ENCODE measurements at places on chromosomes 6 and 20.
A peak's percentile ranks its signal among the peaks of the same experiment; 100 is the strongest.

DNA sequence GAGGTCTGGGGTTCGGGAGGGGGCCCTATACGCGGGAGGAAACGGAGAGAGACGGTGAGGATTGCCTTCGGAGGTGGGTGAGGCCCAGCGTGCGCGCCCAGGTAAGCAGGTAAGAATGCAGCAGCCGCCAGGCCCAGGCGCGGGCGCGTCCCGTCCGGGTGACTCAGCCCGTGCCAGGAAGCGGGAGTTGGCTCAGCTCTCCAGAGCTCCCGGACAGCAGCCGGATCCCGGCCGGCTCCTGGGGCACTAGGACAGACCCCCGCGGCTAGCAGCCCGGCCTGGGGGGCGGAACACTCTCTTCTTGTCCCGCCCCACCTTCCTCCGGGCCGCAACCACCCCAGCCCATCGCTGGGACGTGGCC, 1.5 kb upstream of the MDFI start:
- DNase-seq = no peak

DNA sequence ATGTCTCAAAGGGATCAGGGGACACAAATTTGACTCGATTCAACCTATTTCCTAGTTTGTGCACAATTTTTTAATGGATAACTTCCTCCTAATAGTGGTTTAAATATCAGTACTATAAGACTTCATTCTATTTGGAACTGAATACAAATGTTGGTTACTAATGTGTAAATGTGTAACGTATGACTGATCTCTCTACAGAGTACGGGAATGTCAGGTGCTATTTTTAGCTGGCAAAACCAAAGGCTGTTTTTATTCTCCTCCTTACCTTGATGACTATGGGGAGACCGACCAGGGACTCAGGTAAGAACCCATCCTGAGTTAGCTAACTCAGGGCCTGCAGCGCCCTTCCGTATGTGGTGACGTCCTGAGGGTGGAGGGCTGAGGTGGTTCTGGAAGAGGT, 33.0 kb downstream of the PRPH2 start:
- DNase-seq = no peak

DNA sequence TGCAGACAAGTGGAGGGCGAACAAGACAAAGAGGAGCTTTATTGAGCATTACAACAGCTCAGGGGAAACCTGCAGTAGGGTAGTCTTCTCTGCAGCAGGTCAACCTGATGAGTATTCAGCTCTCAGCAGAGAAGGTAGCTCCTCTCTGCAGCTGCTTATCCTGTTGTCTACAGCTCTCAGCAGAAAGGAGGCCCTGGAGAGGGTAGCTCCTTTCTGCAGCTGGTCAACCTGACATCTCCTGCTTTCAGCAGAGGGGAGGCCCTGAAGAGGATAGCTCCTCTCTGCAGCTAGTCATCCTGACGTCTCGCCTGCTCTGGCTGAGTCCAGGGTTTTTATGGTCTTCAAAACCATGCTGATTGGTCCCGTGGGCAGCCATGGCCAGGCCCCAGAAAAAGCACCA, 113.6 kb downstream of the CD24 start:
- DNase-seq = no peak

GRCh38 chr20:528923-529604, 14.5 kb downstream of the CSNK2A1 start:
- no peak for DNase-seq

GRCh38 chr6:38039502-38039901, 220.0 kb downstream of the ZFAND3 start:
- no peak for DNase-seq

DNA sequence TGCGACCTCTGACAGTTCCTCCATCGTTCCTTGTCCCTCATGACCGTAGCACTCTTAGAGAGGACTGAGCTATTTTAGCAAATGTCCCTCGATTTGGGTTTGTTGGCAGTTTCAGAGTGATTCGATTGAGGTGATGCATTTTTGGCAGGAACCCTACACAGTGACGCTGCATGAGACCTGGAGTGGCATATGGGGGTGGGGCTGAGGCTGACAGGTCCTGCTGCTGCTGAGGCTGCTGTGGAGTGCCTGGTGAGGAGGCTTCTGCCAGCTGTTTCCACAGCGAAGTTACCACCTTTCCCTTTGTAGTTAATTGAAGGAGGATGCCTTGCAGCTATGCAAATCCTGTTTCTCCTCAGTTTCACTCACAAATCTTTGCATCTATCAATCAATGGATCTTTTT, 19.8 kb downstream of the PXDC1 start:
- DNase-seq = no peak

- DNase-seq = no peak
Observed at GRCh38 chr6:135145063-135145800, 35.9 kb upstream of the MYB start.

- no peak for DNase-seq
Observed at GRCh38 chr20:45008521-45009049, 42.3 kb downstream of the STK4 start.

GRCh38 chr6:16355238-16355637, 116.9 kb downstream of the GMPR start:
- no peak for DNase-seq

DNA sequence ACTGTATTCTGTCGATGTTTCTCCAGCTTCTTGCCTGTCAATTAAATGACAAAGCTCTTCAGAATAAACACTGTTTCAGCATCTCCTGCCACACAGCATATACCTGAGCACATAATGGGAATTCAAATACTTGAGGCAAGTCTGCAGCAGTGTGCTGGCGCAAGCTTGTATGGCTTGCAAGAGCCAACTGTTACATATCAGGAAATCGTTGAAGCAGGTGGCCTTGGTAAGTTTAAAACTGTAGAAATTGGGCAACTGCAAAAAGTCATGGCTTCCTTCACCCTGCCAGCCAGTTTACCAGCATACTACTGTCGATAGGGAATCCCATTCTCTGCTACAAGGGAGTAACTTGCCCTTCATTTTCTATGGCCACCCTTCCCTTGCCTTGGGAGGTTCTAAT, 23.0 kb downstream of the CPNE1 start:
- no peak for DNase-seq

- DNase-seq = no peak
Observed at GRCh38 chr6:162395181-162395580, 332.4 kb downstream of the PRKN start.

DNA sequence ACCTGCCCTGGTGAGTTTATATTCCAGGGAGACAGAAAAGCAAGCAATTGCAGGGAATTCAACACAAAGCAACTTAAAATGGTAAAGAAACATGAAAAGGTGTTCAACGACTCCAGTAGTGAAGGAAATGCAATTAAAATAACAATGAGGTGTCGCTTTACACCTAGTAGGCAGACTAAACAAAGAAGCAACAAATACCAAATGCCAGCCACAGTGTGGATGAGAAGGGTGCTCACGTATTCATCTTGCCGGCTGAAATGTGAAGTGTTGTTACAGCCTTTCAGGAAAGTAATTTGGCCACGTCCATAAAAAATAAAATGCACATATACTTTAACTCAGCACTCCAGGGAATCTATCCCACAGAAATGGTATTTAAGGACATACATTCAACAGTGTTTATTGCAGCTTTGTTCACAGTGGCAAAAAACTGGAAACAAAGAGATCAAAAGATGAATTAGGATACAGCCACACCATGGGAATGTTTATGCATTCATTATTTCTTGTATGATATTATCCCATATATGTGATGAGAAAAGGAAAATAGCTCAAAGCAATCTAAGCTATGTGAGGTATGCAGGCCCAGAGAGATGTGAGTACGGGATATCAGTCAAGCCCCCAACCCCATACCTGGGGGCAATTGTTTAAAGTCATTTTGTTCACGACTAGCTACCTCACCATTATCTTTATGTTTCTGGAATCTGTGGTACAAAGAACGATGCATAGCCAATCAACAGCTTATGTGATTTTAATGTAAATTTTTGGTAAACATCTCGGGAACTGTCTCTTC, 266.0 kb upstream of the SOX4 start:
- DNase-seq = no peak

DNA sequence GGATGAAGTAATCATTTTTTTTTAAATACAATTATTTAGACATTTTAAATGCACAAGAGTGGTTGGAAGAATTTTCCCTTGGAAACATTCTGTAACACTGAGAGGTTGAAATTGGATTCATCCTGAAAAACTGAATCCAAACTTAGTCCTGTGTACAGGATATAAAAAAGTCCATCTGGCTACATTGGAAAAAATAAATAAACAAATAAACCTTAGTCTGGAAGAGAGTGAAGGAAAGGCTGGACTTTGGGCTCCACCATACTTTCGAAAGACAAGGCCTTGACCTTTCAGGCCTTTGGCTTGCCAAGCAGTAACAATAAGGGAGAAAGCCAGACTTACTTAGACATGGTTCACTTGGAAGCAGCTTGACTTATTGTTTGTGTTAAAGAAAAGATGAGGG, 664.3 kb downstream of the TENT5A start:
- no peak for DNase-seq

- DNase-seq = no peak
Observed at GRCh38 chr6:5996714-5997419, 9.9 kb downstream of the NRN1 start.

DNA sequence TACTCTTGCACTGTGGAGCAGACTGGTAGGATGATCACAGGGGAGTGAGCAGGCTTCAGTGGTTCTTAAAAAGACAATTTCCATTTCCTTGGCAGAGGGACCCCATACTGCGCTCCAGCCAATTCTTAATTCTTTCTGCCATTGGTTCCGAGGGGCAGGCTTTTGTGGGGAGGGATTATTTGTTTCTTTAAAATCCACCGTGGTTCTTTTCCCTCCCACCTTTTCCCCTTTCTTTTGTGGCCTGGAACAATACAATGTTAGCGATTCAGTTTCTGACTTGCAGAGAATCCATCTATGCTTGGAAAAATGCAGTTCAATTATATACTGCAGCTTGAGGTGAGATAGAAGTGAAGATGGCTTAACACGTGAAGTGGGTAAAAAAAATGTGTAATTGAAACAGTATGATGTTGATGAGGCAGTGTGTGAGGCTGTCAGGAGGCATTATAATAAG, 379.0 kb upstream of the FLRT3 start:
- no peak for DNase-seq

- no peak for DNase-seq
Observed at GRCh38 chr20:21574443-21574842, 60.6 kb upstream of the NKX2-2 start.

- DNase-seq = no peak
Observed at GRCh38 chr20:24469116-24469893, at the start of gene SYNDIG1. Gene SYNDIG1 (plus strand): TSS chr20:24469629. CDS start chr20:24543098, 73,469 bp downstream.

GRCh38 chr6:145836772-145837171, 22.2 kb upstream of the FBXO30 start:
- DNase-seq = no peak

- DNase-seq = no peak
Observed at GRCh38 chr6:7390226-7390878, 744 bp downstream of the RIOK1 start.

GRCh38 chr6:7880718-7881107, 29.9 kb downstream of the TXNDC5 start:
- no peak for DNase-seq

DNA sequence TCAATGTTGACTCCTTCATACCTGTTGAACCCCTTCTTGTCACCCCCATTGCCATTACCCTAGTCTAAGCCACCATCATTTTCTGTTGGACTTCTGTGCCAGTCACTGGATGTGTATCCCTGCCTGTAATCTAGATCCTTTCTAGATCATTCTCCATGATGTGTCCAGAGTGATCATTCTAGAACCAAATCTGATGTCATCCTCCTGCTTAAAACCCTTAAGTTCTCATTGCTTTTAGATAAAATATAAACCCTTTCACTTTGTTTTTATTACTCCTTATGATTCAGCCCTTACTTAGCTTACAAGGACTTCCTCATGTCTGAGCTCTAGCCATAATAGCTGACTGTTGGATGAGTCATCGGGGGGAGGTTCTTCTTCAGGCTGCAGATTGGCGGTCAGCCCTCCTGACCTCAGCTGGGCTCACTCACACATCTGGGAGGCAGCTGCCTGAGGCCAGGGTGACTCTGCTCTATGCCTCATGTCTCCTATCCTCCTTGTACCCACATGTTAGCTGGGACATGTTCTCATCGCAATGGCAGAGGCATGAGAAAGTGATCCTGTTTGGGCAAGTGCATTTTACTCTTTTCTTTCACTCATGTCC, 287.6 kb downstream of the ESR1 start:
- DNase-seq = no peak

- DNase-seq = no peak
Observed at GRCh38 chr6:7087491-7087979, 20.2 kb upstream of the RREB1 start.

- DNase-seq = no peak
Observed at GRCh38 chr20:37956107-37956585, 53.2 kb downstream of the VSTM2L start.

DNA sequence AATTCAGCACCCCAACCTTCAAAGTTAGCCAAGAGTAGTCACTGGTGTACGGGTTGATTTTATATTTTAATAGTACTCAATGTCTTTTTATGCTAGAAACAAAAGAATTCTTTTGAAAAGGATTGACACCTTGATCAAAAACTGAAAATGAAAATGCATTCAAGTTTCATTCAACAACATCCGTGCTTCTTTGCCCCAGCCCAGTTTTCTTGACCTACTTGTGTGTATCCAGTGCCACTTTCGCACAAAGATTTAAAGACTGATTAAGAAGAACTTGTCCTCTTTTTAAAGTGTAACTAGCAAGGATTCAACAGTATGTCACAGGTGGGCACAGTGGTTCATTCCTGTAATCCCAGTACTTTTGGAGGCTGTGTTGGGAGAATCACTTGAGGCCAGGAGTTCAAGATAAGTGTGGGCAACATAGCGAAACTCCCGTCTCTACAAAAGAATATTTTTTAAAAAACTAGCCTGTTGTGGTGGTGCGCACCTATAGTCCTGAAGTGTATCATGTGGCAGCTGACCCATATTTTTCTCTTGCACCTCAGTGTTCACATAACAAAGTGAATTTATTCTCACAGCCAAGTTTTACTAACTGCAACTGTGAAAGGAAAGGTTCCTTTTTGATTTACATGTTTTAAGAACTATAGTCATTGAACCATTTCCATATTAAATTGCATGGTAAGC, 22.7 kb upstream of the CD2AP start:
- no peak for DNase-seq

DNA sequence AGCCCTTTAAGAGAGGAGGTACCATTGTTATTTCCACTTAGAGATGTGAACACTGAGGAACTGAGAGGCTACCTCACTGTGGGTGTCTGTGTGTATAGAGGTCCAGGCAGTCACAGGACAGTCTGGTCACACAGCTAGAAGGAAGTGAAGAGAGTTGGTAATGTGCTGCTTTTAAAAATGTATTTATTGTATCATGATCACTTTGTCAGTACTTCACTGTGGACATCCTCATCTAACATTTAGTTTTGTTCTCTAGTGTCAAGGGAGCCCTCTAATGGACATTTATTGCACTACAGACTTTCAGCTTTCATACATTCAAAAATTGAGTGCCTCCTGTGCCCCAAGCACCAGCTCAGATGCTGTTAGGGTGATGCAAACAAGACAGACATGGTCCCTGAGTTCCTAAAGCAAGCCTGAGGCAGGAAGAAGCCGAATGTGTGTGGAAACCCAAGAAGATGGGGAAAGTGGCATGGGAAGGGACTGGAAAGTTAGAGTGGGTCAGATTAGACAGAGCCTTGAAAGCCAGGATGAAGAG, 123.0 kb downstream of the SLC16A10 start:
- peak; percentile 1 for DNase-seq

All from stimulated activated CD4-positive, alpha-beta T cell treated with anti-CD3 and anti-CD28 coated beads, Interleukin-12 subunit alpha, Interleukin-12 subunit beta, amount 100 ng/mL, for 24 hours (primary cell).